ENCODE measurements at places on chromosomes 2 and 18.

DNA sequence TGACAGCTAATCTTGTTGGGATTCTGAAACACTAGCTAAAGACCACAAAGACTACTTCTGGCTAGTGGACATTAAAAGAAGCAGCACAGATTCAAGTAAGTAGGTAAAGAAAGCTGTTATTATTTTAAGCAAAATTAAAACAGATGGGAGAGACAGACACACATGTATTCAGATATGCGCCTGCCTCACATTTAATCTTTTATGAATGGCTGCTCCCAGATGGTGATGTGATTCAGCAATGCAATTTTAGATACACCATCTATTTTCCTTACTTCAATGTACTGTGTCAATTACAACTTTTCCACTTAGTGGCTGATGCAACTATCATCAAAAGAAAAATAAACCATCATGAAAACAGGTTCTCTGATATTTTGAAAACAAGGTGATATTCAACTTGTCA is 133.0 kb upstream of the PGAP1 start:
- DNase-seq = no peak

GRCh38 chr2:222959358-222959757 is 92.6 kb upstream of the KCNE4 start:
- peak; percentile 93 for DNase-seq

DNA sequence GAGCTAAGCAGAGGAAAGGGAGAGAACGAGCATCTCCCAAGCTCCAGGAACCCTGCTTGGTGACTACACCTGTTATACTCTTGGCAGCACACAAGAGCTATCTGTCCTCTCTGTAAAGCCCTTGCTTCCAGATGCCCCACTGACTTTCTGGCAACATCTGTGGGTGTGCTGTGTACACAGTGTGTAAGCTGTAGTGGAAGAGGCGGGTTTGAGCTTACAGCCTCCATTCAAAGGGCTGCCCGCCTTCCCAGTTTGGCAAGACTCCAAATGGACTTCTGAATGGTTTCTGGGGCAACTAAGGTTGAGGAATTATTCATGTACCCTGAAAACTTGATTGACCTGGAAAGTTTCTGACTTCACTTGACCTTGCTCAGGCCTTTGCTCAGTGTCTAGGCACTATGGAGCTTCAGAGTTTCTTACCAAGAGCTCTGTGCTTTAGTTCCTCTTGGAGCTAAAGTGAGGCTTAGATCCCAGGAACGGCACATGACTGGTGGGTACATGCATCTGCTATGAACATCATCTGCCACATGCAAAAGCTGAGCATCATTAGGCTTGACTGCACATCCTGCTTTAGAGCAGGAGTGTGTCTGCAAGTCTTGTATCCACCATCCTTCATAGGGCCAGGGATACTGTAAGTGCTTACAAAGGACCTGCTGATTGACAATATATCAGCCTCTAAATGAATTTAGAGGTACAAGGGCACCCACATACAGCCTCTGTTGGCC is 290.9 kb upstream of the SIX2 start:
- peak; percentile 43 for DNase-seq

DNA sequence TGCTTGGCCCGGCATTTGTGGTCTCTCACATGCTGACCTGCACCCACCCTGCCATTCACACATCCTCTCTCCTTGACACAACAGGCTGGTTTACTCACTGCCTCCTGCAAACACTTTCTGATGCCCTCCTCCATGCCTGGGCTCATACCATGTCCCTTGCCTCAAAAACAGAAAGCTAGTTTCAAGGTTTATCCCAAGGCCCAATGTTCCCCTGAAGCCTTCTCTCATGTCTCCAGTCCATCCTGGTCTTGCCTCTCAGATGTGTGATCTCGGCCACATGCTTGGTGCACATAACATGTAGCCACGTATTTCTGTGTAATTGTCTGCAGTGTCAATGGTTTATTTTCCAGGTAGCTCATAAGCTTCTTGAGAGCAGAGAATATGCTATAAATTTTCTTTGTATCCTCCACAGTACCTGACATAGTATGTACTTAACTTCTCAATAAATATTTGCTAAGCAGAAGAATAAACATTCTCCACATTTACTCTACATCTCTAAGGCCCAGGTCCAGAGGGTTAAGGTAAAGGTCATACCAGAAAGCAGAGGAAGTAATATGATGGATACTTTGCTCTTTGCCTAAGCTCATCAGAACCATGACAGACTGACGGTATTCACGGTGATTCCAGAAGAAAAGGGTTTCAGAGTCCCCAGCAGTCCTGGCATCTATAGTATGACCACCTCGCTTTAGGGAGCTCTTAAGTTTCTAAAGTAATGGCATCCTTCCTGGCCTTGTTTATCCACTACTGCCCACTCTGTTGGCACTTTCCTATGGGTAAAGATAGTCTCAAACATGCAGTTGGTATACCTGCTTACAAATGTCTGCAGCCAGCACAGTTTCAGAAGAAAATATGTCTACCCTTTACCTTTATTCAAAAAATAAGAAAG is 163.4 kb upstream of the ZFP36L2 start:
- no peak for DNase-seq

DNA sequence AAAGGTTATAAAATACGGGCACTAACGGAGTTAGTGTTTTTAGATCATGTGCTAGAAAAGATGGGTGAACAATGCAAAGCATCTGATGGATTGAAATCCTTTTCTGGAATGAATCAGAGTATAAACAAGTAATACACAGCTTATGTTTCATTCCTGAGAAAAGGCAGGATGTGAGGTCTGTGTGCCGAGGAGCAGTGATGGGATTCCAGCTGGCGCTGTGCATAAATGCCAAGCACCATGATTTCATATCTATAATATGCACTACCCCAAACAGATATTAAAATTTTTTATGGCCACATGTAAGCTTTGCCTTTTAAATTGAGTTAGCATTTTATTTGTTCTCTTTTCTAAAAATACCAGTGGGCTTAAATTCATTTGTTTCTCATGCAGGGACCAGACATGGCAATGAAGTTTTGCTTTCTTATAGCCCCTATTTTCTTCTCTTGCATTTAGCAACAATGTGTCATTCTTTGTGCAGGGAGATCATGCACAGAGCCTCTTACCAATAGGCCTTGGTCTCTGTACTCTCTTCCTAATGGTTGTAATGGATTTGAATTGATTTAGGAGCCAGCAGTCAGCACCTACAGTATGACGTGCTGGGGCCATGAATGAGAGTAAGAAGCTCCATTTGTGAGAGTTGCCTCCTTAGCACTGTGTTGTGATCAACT is 323.9 kb downstream of the SLC8A1 start:
- peak; percentile 96 for DNase-seq

- no peak for DNase-seq
Measured at GRCh38 chr18:75346671-75347070, 80.8 kb downstream of the SMIM21 start.

DNA sequence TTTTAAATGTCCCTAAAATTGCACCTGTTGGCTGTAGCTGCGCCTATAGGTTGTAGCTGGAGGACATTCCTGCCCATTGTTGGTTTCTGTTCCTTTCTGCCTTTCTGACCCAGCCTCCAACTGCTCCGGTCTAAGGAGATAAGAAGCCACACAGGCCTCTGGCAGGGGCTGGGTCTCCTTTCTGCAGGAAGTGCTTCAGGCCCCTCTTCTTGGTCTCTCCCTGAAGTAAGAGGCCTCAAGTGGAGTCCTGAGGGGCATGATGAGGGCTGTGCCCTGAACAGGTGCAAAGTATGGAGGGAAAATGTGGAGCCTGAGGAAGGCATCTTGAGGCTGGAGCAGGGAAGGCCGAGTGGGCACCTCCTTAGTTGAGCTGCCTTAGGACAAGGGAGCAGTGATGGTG is 10.4 kb upstream of the SFTPB start:
- DNase-seq = no peak

DNA sequence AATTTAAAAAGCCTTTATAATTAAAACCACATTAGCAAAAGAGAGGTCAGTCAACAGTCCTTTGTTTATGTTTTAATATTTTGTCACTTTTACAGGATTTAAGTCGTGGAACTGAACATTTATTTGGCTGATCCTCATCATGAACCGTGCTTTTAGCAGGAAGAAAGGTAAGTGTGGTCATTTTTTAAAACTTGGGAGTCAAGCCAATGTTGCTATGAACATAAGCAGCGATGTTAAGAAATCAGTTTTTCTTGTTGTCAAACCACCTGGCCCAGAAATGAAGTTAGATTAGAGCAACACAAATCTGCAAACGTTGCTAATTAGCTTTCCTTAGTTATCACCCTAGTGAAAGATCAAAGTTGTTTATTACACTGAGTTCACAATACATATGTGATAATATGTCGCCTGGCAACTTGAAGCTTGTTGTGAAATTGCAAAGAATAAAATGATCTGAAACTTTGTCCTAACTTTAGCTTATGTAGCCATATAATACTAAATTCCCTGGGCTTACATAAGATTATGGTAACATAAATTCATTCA is 186.0 kb downstream of the GULP1 start:
- DNase-seq = no peak

DNA sequence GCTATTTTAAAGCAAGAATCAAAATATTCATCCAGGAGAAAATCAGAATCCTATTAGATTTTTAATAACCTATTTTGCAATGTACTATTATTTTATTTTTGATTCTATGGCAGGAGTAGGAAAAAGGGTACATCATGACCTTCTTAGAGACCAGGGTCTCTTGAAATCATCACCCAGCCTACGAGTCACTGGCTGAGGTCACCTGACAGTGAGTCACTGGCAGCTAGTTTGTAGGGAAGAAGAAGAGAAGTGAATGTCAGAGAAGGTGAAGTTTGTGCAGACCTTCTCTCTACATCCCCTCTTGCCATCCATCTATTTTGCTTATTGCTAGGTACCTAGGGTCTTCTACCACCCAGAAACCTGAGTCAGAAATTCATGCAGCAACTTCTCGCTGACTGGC is 144.2 kb downstream of the ALK start:
- DNase-seq = peak; percentile 19

DNA sequence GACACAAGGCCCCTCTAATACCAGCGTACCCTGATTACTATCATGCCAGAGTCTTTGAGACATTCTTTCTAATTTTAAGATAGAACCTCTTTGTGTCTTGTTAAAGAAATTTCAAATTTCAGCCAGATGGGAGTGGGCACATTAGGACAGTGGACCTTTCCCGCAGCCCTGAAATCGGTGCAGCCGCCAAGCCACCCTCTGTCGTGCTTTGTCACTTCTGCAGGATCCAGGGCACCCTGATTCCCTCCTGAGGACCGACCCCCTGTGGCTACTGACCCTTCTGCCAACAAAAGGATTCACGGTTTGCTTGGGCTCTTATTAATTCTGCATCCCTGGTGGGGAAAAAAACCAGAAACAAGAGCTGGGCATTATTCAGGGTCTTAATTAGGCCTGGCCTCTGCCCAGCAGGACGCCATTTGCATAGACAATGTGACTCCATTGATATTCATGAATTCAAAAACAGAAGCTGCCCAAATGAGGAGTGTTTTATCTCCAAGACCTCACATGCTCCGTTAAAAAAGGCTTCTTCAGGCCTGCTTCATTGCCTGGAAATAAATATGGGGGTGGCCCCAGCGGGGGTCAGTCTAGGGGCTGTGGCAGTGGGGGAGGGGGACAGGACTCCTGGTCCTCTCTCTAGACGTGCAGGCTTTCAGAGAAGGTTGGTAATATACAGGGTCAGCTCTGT is 116.9 kb downstream of the ALPK2 start:
- no peak for DNase-seq

DNA sequence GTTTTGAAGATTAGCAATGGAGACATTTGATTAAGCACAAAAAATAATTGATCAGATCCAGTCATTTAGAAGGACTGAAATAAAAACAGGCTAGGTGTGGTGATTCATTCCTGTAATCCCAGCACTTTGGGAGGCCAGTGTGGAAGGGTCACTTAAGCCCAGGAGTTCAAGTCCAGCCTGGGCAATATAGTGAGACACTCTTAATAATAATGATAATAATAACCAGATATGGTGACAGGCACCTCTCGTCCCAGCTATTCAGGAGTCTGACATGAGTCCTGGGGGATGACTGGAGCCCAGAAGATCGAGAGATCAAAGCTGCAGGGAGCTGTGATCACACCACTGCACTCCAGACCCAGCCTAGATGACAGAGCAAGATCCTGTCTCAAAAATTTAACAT is 3.5 kb upstream of the FN1 start:
- no peak for DNase-seq
